MCF 10A (cell line): ENCODE measurements at places on chromosomes 5 and 9. TPM values are rescaled to one million over a fixed set of nuclear protein-coding genes. Genes with fewer than 3 reads are reported as not detected.

- no peak for DNase-seq
- no peak overlapping the region for H3K4me3 ChIP-seq
- H3K27ac ChIP-seq = no peak overlapping the region
- H3K4me1 ChIP-seq = peaks cover 5% of the 10 kb centered on the region
Observed at GRCh38 chr9:88968799-88969198, 22.5 kb upstream of the S1PR3 start.

DNA sequence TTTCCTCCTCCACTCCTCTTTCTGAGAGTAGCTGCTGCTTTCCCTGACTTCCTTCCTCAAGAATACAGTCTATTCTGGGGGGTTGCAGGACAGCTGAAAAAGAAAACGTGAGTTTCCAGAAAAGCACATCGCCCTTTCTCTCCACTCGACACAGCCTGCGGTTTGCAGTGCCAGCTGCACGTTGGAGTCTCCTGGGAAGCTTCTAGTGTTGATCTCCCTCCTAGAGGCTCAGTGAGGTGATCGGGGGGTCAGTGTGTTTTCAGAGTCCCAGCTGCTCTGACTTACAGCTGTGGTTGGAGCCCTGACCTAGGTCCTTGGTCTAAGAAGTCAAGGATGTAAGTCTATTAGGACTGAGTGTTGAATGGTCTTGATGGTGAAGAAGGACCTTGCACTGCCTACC lies 25.0 kb upstream of the SUSD3 start:
- no peak for DNase-seq
- H3K27ac ChIP-seq = no peak overlapping the region
- no peaks in the 10 kb centered on the region for H3K36me3 ChIP-seq
- peaks cover 41% of the 10 kb centered on the region for H3K27me3 ChIP-seq

- H3K36me3 ChIP-seq = peaks cover 12% of the 10 kb centered on the region
- H3K4me3 ChIP-seq = no peak overlapping the region
- no peak for DNase-seq
- no peaks in the 10 kb centered on the region for H3K27me3 ChIP-seq
- no peak overlapping the region for H3K27ac ChIP-seq
Observed at GRCh38 chr9:20188616-20189369, 400.0 kb upstream of the SLC24A2 start.

- peak overlapping the region; percentile 42 for H3K4me3 ChIP-seq
- peaks cover 30% of the 10 kb centered on the region for H3K4me1 ChIP-seq
- H3K36me3 ChIP-seq = peaks cover 12% of the 10 kb centered on the region
- peak overlapping the region; percentile 94 for H3K27ac ChIP-seq
- no peaks in the 10 kb centered on the region for H3K27me3 ChIP-seq
Observed at GRCh38 chr5:141003791-141004611, 37.7 kb downstream of the PCDHAC2 start.

ANKRD55 gene
- total RNA-seq = not detected in 2 replicates
